Stimulated activated CD4-positive, alpha-beta T cell treated with anti-CD3 and anti-CD28 coated beads, TNF-alpha, amount 100 ng/mL, for 48 hours (primary cell): ENCODE measurements at places on chromosomes 12 and 14.

DNA sequence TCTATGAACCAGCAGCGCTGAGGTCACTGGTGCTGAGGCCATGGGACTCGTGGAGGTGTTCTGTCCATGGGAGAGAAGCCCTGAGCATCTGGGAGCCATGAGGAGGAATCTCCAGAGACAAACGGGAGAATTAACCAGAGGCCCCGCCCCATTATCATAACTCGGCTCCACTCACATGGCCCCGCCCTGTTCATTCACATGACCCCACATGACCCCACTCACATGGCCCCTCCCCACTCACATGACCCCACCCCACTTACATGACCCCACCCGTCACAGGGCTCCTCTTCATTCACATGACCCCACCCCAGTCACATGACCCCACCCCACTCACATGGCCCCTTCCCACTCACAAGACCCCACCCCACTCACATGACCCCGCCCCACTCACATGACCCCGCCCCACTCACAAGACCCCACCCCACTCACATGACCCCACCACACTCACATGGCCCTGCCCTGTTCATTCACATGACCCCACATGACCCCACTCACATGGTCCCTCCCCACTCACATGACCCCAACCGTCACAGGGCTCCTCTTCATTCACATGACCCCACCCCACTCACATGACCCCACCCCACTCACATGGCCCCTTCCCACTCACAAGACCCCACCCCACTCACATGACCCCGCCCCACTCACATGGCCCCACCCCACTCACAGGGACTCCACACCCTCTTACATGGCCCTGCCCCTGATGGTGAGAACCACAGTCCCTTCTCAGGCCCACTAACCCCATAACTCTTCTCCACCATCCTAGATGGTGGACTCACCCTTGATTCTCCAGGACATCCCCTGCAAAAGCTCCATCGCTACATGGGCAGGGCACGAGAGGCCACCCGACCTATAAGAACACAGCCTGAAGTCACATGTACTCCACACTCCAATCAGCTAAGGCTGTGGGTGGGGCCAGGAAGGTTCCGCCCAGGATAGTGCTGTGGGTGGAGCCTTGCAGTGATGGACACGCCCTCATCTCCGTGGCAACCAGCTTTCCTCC is 151.1 kb upstream of the SFSWAP start:
- DNase-seq, result no peak

- no peak for DNase-seq
Measured at GRCh38 chr14:72201645-72202044, 269.4 kb downstream of the RGS6 start.

DNA sequence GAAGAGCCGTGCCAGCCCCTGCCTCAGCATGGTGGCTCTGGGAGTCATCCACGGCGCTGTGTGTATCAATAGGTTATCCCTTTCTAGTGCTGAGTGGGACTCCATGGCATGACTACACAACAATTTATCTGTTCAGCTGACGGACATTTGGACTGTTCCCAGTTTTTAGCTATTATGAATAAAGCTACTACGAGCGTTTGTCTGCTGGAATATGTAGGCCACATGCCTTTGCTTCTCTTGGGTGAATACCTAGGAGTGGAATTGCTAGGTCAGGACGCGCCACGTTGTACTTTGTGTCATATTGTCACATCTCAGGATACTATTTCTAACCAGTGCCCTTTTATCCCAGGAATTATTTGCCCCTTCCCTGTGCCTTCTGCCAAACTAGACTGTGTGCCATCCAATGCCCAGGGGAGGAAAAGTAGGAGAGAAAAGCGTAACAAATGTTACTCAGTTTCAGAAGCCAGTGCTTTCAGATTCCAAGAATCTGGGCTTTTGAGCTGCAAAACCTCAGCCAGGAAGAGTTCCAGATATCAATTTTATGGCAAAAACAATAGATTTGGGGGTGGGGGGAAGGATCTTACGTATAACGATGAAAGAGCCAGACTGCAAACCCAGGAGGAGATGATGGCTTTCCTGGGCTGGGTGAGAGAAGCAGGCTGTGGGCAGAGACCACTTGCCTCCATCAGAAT is 62.5 kb upstream of the NCOR2 start:
- no peak for DNase-seq

- no peak for DNase-seq
Measured at GRCh38 chr12:13094367-13094766, 9.1 kb downstream of the GSG1 start.

DNA sequence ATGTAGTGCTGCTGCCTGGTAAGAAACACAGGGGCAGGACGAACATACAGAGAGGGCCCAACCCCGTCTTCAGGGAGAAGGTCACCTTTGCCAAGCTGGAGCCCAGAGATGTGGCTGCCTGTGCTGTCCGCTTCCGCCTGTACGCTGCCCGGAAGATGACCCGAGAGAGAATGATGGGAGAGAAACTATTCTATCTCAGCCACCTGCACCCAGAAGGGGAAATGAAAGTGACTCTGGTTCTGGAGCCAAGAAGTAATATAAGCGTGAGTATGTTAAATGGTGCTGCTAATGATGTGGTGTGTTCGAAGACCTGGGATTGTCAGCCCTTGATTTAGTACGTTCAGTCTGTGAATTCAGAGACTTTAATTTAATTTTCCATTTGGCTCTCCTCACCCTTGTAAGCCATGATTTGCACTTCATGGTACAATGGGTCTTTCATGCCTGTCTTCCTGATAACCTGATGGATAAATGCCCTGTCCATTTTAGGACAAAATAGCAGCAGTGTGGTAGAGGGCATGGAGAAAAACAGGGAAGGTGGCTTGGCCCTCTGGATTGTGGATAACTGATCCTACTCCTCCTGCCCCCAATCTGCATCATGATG is 318.9 kb downstream of the SNAPC1 start:
- DNase-seq, result no peak

DNA sequence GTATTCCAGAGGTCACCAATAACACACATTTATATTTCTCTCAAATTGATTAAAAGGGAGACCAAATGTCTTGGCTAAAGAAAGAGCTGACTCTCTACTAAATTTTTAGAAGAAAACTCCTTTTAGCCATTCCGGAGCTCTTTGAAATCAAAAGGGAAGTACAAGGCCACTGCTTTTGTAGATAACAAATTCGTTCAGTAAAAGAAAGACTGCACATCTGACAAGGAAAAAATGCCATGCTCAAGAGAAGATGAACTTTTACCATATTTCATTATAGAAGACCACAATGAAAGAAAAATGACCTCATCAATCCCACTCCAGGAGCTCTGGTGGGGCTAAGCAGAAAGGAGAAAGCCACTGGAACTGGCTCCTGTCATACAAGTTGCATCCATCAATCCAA is 57.6 kb downstream of the SPTSSA start:
- DNase-seq, result no peak
